ENCODE measurements at places on chromosomes 3 and 15.

GRCh38 chr15:36617529-36618196, 38.2 kb downstream of the CDIN1 start:
- DNase-seq: no peak

DNA sequence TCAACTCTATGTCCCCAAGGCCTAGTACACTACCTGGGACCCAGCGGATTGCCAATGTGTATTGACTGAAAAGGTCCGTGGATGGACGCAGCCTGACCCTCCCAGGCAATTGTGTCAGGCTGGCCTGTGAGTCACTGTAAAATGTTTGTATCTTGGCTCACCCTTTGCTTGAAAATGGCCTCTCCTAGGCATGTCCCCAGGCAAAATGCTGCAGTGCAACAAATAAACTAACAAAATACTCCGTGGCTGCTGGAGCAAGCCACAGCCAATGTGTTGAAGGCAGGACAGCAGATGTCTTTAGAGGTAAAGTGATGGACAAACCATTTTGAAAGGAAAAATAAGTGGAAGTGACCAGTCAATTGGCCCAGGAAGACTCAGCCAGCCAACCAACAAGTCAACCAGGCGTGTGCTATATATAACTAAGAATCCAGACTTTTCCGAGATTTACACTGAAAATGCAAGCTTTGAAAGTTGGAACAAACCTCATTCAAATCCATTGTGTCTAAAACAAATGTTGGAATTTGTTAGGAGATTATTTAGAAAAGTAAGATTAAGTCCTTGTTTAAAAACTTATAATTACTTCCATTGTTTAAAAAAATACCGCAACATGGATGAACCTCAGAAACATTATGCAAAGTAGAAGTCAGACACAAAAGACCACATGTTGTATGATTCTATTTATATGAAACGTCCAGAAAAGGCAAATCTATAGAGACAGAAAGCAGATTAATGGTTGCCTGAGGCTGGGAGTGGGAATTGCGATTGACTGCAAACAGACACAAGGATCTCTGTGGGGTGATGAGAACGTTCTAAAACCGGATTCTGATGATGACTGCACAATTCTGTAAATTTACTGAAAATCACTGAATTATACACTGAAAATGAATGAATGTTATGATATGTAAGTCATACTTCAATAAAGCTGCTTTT, 191.2 kb downstream of the TLE3 start:
- DNase-seq: no peak

DNA sequence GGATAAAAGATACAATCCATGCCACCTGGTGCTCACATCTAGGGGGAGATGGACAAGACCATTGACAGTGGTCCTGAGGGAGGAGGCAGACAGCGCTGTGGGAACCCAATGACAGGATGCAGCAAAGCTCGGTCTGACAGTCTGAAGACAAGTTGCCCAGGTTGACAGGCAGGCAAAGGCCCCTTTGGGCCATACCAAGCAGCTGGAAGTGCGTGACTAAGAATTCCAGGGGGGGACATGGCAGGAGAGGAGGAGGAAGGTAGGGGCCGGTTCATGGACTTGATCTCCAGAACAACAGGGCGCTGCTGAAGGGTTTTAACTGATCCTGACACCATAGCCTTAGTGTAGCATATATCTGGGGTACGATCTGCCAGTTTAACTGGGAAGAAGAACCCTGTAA, 83.4 kb downstream of the RPLP1 start:
- no peak for DNase-seq

DNA sequence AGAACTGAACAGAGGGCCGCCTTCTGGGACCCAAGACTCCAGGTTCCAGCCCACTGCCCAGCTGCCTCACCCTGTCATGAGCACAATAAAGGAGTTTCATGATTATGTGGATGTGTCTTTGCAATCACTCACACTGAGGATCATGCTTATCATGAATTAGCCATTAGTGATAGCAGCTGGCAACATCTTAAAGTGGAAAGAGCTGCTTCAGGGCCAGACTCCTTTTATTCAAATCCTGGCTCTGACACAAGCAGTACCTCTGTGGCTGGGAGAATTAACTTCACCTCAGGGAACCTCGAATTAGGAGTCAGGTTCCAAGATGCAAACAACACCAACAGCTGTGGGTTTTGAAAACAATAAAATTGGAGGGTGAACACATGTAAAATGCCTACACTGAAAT, 6.6 kb upstream of the SCAP start:
- no peak for DNase-seq

DNA sequence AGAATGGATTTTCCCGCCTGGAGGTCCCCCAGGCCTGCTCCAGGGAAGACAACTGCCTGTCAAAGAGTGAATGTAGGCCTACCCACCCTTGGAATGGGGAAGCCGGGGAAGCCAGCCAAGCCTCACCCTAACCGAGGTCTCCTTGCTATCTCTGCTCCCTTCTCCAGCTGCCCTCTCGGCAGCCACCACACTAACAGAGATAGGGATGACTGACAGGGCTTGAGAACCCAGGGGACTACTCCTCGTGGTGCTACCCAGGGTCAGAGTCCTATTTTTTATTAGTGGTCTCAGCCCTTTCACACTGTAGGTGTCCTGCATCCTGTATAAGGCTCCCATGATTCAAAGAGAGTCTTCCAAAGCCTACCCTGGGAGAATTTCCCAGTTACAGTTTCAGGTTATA, 160.6 kb upstream of the CHRM5 start:
- DNase-seq: no peak

- no peak for DNase-seq
Observed at GRCh38 chr3:193782747-193783146, 189.7 kb downstream of the OPA1 start.

- no peak for DNase-seq
Observed at GRCh38 chr3:59052803-59053411, 3.1 kb upstream of the CFAP20DC start.

- DNase-seq: no peak
Observed at GRCh38 chr3:34292605-34293300, 494.3 kb downstream of the PDCD6IP start.

All from activated naive CD4-positive, alpha-beta T cell (primary cell).